ENCODE measurements at places on chromosomes 11 and 22. TPM values are rescaled to one million over a fixed set of nuclear protein-coding genes. Genes with fewer than 3 reads are reported as not detected.

Gene SLC5A1
- total RNA-seq: 213 TPM

Gene APOA4
- total RNA-seq: not detected

Gene TRIM6
- total RNA-seq: 0.84 TPM

Gene RPS6KA4
- 18.7 TPM for total RNA-seq

Gene APOBEC3B
- total RNA-seq: 0.78 TPM

Gene HARBI1
- 3.5 TPM for total RNA-seq

Gene SAA2
- total RNA-seq: 1.8 TPM

Gene OR10G8
- not detected for total RNA-seq

Gene RNF141
- 37.9 TPM for total RNA-seq

Gene GSTT2B
- total RNA-seq: 4.6 TPM

Gene DRD4
- total RNA-seq: 0.16 TPM

Gene TTC9C
- 14.1 TPM for total RNA-seq

Gene LUZP2
- not detected for total RNA-seq

Gene GNG3
- total RNA-seq: not detected

Gene SERHL2
- total RNA-seq: 2.6 TPM

Gene CTSW
- total RNA-seq: 1.1 TPM

Gene MYO18B
- 139 TPM for total RNA-seq

Gene DEPDC7
- 0.49 TPM for total RNA-seq

Gene CLP1
- 6.2 TPM for total RNA-seq

Gene OTOG
- total RNA-seq: not detected

Gene ROBO4
- total RNA-seq: 27.6 TPM

Gene GRAP2
- total RNA-seq: 3.5 TPM

Gene PRG3
- not detected for total RNA-seq

Gene GVQW3
- total RNA-seq: 1.9 TPM

Gene TP53AIP1
- total RNA-seq: not detected

Gene CEND1
- total RNA-seq: not detected

Gene SCGB1C1
- total RNA-seq: not detected

Gene LMNTD2
- 0.14 TPM for total RNA-seq

Gene MOGAT2
- total RNA-seq: 0.22 TPM

All from Right ventricle myocardium inferior (tissue), 1 donor.